ENCODE measurements at places on chromosomes 6 and 20.

DNA sequence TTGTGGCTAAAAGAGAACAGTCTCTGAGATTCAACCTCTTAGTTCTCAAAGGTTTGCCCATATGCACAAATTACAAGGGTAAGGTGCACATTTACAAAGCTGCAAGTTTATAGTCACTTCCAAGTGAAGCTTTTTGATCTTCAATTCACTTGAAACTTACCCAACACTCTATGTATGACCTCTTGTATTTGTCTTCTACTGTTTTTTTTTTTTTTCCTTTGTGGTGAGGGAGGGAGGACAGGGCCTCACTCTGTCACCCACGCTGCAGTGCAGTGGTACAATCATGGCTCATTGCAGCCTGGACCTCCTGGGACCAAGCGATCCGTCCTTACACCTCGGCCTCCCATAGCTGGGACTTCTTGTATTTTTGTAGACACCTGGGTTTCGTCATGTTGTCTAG is 4.5 kb upstream of the FOXO3 start:
- DNase-seq, result no peak

DNA sequence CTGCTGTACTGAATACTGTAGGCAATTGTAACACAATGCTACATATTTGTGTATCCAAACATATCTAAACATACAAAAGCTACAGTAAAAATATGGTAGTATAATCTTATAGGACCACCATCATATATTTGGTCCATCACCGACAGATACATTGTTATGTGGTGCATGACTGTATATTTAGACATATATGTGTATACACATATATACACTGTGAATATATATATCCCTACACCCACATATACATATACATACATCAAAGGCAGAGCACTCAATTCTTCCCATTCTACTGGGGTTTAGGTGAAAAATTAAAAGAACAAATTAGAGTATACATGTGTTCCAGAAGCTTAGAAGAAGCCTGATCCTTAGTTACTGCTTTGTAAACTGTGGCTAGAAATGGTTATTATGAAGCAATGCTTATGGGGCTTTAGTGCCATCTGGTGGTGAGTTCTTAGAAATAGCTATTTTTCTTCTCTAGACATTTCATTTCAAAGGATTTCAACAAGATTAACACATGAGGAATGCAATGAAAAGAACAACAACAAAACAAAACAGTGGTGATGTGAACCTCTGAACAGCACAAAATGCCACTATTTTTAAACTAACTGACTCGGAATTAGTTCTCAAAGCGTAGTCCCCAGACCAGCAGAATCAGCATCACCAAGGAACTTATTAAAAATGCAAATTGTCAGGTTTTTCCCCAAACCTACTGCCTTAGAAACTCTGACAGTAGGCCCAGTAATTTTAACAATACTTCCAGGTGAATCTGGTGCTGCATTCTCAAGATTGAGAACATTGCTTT is 38.0 kb downstream of the PKHD1 start:
- peak; percentile 69 for DNase-seq

DNA sequence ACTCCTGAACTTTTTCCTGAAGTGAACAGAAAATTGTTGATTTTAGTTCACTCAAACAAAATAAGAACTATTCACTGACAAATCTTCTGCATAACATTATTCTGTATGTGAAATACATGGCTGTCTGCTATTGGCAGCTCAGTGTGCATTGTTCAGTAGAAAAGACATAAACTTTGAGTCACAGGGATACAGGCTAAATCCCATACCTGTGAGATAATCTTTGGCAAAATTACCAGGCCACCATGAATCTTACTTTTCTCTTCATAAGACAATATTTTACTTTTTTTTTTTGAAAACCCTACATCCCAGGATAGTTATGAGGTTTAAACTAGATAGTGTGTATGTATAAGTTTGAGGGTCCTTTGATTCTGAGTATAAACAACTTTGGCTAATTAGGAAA is 224.8 kb downstream of the GRM1 start:
- no peak for DNase-seq

DNA sequence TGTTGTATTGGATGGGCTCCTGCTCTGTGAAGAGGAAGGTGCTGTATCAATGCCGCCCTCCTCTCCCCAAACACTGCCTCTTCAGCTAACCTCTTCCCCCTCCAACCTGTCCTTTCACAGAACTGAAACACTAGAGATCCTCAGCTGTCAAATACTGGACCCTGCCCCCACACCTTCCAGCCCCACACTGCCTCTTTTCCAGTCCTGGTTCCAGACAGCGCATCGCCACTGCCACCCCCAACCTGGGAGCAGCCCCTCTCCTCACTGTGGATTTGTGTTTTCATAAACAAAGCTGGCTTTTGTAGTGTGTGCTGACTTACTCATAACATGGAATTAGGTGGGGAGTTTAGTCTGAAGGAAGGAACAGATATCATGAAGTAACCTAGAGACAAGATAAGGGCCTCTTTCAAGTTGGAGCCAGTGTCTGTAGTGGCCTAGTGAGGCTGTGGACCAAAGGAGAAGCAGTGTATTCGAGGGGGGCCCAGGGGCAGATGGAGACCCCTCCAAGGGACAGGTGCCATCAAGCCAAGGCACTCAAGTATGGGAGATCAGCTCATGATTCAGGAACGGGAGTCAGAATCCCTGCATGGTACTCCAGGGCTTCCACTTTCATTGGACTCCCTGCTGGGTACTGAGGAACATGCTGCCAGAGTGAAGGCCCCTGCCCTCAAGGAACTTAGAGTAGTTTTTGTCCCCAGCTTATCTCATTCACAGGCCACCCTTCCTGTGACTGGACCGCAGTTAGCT is 2.1 kb downstream of the SCUBE3 start:
- DNase-seq, result no peak

DNA sequence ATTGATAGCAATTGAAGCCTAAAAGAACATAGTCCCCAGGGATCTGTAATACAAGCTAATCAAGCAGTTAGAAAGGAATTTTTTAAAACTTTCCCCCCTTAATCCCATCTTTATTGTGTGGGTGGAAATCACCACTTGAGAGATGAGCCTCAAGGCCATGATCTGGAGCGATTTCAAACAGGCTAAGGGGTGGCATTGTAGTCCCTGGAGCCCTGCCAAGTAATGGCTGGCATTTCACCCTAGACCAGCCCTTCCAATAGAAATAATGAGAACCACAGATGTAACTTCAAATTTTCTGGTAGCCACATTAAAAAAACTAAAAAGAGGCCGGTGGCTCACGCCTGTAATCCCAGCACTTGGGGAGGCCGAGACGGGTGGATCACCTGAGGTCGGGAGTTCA is 46.9 kb downstream of the PRDM1 start:
- DNase-seq, result no peak

DNA sequence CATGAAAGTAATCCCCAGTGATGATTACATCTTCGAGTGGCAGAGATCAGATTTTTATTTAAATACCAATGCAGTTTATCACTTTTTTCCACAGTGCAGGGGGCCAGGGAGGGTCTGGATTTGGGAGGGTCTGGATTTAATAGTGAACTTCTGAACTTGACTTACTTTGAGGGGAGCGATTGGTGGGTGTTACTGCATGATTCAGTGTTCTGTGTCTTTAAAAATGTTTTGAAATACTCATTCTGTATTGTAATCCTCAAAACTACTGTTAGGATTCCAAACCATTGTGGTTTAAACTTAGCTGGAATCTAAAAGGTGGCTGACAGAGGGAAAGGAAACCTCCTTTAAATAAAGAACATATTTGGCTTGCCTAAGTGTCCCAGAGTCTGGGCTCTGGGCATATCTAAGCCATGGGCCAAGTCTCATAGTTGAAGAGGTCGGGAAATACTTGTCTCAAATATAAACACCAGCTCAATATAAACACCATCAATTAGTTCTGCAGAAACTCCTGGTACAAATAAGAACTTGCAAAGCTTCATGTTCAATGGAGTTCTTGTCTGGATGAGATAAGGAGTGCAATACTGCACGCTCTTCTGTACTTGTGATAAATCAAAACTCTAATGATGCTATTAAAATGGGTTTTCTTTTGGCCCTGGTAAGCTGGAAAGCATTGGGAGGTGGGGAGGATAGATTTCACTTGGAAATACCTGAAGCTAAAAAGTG is 14.4 kb downstream of the JARID2 start:
- no peak for DNase-seq

GRCh38 chr6:388202-388903 is 3.2 kb upstream of the IRF4 start:
- no peak for DNase-seq

- DNase-seq, result no peak
These were observed 74.0 kb upstream of the XRN2 start for GRCh38 chr20:21229163-21229562.

- no peak for DNase-seq
These were observed 471.2 kb downstream of the PKHD1 start for GRCh38 chr6:51616243-51616642.

DNA sequence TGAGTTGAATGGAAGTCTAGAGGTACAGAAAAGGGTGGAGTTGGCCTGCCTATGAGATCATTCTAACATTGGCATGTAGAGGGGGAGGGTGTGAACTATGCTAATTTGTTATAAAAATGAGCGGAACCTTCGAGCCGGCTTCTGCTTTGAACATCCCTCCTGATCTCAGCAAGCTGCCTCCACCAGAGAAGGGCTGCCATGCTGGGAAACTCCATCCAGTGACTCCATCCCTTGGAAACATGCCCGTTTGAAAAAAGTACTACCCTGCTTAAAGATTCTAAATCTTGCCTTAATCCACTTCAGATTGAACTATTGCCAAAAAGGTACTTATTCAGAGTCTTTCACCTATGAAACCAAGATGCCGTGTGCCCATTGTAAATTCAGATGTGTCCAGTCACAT is 43.6 kb upstream of the TMEM170B start:
- no peak for DNase-seq

DNA sequence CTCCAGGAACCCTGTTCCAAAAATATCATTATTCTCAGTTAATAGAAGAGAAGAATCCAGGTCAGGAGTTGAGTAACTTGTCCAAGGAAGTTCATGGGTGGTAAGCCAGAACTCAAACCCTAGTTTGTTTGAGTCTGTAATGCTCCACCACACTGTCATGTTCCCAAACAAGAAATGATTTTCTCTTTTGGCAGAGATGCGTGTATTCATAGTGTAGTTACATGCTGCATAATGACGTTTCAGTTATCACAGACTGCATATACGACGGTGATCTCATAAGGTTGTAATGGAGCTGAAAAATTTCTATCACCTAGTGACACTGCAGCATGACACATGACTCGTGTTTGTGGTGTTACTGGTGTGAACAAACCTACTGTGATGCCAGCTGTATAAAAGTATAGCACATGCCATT is 102.6 kb downstream of the TULP4 start:
- no peak for DNase-seq

GRCh38 chr6:108847738-108848115 is 495 bp upstream of the ARMC2 start:
- no peak for DNase-seq

DNA sequence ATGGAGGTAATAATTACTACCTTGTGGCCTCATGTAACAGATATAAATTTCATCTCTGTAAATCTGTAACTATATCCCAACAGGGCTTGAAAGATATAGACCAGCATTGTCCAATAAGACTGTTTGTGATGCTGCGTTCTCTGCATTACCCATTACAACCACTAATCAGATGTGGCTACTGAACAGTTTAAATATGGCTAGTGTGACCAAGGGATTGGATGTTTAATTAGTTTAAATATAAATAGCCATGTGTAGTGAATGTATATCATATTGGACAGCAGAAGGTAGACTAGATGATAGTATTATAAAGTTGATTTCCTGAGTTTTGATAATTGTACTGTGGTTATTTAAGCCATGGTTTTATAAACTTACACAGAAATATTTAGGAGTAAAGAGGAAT is 27.8 kb upstream of the JAG1 start:
- DNase-seq, result no peak

GRCh38 chr20:2390951-2391675 is 10.4 kb downstream of the TGM6 start:
- DNase-seq, result no peak

DNA sequence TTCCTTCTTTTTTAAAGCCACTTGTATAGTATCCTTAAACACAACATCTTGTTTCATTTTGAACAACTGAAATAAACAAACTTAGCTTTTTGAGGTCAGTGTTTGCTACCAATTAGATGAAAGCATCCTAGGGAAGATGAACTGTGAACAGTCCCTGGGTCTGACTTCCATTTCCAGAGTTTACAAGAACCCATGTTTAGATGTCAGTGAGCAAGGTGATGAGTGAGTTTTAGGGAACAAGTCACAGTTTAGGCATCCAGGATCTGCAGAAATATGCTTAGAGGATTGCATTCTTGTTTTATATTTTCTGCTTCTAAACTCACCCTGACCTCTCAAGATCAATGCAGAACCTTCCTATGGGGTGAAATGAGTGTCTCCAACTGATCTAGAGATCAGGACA is 3.0 kb downstream of the ZC2HC1B start:
- DNase-seq, result no peak

GRCh38 chr6:156720691-156721685 is 56.2 kb upstream of the ARID1B start:
- DNase-seq, result peak; percentile 8

- no peak for DNase-seq
These were observed 2.2 kb downstream of the SNX21 start for GRCh38 chr20:45835825-45836224.

GRCh38 chr20:4130404-4131189 is 115.2 kb upstream of the RNF24 start:
- DNase-seq, result peak; percentile 57

- DNase-seq, result no peak
These were observed 6.8 kb upstream of the HMGA1 start for GRCh38 chr6:34229877-34230276.

- DNase-seq, result peak; percentile 80
These were observed 1.0 kb downstream of the LRP11 start for GRCh38 chr6:149862922-149863697.

DNA sequence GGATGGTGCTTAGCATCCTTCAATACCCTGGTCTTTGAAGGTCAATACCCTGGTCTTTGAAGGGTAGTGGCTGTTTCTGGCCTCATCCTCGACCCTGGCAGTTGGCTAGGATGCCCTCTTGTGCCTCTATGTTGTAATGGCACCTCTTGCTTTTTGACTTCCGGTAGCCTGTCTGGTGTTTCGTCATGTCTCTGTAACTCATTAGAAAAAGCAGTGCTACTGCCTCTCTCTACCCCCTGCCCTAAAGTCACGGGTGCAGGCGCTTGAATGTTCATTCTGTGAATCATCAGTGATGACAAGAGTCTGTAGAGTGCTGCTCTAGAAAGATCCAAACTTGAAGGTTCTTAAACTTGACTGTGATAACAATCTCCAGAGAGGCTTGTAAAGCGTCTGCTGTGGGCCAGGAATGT is 28.3 kb downstream of the RSPO4 start:
- peak; percentile 85 for DNase-seq

- DNase-seq, result no peak
These were observed 12.4 kb downstream of the SIRPA start for GRCh38 chr20:1907586-1907985.

DNA sequence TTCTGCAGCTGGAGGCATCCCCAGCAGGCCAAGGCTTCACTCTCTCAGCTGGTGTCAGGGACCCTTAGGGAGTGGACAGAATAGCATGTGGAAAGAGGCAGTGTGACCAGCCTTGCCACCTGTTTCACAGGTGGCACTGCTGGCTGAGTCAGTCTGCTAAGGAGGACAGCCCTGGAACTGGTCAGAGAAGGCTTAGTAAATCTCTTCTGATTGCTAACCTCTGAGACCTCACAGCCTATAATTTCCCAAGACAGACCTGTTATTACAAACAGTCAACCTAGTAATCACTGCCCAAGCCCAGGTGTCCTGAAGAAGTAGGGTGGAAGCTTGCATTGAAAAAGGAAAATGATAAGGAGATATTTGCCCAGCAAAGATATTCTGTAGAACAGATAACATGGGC is 26.4 kb upstream of the PAQR8 start:
- DNase-seq, result no peak

- DNase-seq, result no peak
These were observed 3.5 kb upstream of the PRIM2 start for GRCh38 chr6:57313711-57314471.
